ENCODE measurements at places on chromosomes 2 and 18.

DNA sequence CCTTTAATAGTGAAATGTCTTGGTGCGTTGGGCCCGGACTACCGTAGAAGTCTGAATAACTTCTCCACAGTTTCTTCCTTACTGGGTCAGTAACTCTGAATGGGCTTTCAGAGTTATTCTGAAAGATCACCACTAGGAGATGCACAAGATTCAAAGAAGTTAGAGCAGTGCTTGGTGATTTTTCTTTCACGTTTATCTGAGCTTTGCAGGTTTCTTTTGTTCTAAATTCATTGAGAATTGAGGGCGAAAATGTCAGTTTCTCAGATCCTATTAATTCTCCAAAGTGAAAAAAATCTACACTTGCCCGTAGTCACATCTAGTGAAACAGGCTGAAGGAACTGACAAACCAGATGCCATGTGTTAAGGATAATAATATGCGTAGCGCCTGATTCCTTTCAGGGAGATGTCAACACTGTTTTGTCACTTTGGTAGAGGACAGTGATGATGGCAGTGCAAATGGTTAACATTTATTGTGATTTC is 70.1 kb downstream of the QPCT start:
- no peak for DNase-seq

DNA sequence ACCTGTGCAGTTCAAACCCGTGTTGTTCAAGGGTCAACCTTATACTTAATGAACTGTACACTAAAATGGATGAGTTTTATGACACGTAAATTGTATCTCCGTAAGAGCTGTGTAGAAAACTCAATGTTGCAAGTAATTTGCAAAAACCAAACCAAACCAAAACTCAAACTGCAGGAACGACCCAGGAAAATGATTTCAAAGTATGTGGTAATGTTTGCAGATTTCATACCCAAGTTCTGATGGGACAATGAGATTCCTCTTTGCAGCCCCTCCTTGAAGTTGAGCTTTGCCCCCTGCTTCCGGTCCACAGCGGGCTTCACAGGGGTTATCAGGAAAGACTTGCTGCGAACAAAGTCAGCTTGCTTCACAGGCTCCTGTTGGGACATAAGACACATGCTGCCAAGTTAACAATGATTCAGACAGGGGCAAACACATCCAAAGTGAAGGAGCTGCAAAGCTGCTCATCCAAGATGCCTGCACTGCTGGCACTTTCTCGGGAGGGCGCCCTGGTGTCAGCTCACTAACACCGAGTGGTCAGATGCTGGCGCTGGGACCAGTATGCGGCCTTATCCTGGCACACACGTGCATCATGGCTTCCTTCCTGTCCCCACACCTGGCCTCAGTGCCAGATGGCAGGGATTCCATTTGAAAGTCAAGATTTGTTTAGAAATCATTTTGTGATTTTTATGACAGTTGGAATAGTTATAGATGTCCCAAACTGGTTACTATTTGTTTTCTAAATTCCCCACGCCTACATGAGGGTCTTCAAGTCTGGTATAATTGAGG is 65.2 kb upstream of the MGAT4A start:
- no peak for DNase-seq

DNA sequence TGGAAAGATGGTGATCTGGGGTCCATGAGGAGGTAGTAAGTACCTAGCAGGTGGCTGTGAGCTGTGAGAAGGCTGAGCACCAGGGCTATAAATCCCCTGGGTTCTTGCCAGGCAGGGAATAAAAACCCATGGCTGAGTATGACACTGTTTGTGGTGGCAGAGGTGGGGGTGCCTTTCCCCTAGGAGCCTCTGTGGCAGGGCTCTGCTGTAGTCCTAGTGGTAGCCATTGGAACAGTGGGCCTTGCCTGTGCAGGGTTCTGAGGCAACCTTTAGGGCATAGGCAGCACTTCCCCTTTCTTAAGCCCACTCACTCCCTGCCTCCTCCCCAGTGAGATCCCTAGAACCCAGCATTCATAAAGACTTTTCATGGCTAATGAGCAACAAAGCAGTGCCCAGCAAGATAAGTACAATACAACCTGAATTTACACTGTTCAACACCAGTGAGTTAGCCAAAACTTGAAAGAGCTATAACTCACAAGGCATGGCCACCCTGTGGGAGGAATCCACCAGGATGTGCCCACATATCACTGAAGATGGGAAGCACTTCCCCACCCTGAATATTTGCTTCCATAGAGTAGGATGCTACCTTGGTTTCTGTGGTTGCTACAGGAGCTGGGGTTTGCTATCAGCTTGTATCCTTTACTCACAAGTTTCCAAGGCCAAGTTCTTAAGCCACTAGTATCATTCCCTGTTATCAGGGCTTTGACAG is 100.9 kb upstream of the NEUROD1 start:
- no peak for DNase-seq

- DNase-seq, result no peak
These were observed 347.2 kb upstream of the TNP1 start for GRCh38 chr2:217206907-217207698.

DNA sequence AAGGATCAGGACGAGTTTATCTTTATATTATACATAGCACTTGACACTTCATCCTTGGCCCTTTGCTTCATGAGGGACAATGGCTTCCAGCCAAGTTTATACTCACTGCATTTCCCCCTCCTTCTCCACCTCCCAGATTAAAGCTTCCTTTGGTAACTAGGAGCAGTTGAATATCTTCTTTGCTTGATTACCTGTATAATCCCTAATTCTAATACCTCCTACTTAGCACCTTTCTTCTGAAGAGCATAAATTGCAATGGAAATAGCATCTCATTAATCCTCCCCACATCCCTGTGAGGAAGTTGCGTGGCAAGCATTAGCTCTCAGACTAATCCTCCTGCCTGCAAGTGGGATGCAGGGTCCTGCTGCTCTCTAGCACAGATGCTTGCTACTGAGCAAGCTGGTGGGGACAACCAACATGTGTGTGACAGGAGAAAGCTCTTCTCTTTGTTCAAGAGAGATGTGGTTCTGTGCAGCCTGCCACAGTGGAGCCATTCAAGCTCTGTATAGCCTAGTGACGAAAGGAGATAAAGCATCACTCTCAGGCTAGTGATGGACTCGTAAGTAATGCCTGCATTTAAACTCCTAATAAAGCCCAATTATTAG is 19.1 kb downstream of the KLHL14 start:
- DNase-seq, result no peak

All from stimulated activated CD8-positive, alpha-beta memory T cell treated with anti-CD3 and anti-CD28 coated beads, Interleukin-4, amount 100 ng/mL, for 1 hour (primary cell).